ENCODE measurements at places on chromosomes 12 and 14.

DNA sequence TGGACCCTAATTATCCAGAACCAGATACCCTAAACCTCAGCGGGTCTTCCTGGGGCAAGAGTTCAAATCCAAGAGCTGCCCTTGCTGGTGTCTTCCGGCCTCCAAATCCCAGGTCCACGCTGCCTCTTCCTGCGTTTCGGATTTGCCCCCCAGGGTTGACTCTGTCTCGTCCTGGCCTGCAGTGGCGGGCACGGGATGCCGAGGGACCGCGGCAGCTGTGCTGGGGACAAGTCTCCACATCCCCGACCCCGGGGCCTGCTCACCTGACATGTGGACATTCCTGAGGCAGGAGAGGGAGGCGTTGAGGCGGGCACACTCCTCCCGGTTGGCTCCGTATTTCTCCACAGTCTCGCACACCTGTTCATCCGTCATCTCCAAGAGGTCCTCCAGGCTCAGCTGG, 113.6 kb downstream of the KSR2 start:
- DNase-seq: no peak

DNA sequence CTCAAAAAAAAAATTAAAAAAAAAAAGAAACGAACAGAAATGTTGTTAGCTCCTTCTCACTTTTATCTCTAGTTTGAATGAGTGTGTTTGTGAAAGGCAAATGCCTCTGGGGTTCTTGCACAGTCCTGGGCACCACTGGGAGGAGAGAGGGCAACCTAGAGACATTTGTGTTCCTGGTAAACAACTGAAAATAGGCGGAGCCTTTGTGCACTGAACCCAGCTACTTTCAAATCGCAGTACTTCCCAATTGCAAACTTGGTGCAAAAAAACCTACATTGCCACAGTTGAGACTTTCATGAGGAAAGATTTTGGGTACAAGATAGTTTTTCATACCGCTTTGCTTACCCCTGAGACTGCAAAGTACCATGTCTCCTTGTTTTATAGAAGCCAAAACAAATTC, 430.0 kb downstream of the ZFP36L1 start:
- DNase-seq: no peak

DNA sequence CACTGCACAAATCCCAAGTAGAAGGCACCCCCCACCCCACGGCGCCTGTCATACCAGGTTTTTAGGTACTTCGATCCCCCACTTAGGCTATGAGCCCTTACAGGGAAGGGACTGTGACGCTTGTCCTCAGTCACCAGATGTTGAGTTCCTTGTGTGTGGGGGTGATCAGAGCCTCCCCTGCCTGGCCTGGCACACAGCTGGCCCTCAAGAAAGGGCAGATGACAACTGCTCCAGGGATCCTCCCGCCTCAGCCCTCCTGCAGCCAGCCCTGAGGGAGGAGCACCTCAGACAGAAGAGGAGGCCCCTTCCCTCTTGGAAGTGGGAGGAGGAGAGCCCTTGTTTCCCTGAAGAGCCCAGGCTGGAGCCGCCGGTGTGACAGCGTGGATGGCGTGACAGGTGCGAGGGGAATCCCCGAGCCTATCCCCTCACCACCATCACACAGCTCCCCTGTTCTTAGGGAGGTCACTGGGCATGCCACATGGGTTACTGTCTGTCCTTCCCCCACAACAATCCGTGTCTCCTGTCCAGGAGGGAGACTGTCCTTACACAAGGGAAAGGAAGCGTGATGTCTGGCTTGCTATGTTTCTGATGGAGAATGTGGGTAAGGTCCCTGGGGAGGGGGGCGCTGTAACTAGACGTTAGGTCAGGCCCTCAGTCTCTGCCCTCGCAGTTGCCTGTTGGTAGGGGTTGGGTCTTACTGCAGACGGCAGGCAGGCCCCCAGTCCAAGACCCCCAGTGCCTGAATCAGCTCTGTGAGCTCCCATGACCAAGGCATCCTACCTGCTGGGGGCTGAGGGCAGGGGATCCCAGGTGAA, 31.4 kb downstream of the P2RX4 start:
- DNase-seq: no peak

DNA sequence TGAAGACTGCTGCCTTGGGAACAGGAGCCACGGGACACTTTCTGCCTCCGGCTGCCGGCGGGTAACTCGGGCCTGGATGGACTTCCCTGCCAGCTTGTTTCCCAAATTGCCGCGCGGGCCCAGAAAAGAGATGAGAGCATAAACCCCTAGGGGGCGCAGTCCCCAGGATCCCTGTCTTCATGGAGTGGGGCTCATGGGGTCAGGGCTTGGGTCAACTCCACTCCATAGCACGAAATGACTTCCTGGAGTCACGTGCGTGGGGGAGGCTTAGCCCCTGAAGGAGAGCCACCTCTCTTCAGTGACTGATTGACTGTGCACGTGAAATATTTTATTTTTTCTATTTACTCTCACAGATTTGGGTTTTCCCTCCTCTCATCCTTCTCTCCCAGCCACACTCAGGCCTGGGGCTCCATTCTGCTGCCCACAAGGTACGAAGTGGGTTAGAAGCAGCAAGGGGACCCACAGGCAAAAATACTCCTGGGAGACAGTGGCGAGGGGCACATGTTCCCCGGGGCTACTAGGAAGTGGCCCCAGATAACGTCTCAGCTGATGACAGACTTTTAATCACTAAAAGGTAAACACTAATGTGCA, 10.0 kb downstream of the PGF start:
- DNase-seq: peak; percentile 73

DNA sequence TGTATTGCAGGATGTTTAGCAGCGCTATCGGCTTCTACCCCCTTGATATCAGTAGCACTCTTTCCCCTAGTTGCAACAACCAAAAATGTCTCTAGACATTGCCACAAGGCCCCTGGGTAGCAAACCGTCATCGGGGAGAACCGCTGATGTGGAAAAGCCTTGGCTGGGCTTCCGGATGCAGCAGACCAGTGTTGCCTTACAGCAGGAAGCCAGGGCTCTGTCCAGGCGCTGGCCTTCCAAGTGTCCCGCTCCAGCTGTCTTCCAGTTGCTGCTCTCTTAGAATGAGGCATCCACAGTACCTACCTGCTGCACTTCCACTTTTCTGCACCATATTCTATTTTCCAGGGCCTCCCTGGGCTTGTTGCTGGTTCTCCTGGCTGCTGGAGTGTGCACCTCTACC, 22.6 kb upstream of the SLC10A1 start:
- no peak for DNase-seq

DNA sequence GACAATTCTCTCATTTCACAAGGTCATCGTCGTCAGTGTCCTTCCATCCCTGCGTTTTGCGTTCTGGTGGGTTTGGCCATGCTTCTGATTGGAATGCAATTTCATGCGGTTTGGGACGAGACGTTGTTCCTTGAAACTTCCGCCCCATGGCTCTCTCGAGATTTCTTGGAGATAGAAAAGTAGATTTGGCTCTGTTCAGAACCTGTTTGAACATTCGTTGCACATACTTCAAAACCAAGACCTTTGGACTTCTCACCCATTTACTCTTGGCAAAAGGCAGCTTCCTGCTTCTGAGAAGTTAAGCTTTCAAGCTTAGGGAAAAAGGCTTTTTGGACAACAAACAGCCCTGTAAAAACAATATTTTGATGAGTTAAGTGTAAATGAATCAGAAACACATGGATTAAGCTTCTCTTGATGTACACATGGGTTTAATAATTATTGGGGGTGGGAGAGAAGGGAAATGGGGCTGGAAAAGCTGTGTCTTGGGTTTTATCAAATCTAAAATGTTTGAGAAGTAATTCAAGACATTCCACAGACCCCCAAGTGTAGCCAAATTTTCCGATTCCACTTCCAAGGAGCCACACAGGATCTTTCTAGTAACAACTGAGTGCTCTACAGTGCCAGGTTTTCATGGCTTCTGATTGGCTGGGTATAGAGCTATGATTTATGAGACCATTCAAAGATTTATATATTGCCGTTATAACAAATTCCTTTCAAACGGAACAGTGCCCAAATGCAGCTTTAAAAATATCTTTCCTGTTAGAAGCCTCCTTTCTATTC, 467.2 kb downstream of the MED13L start:
- DNase-seq: no peak

GRCh38 chr14:24369463-24369862, 1.5 kb downstream of the NFATC4 start:
- DNase-seq: no peak

GRCh38 chr14:77000340-77001270, 27.9 kb downstream of the IRF2BPL start:
- peak; percentile 17 for DNase-seq

GRCh38 chr12:27424631-27425230, 21.8 kb upstream of the SMCO2 start:
- peak; percentile 64 for DNase-seq

GRCh38 chr12:113096675-113097461, 38.7 kb downstream of the RASAL1 start:
- no peak for DNase-seq

DNA sequence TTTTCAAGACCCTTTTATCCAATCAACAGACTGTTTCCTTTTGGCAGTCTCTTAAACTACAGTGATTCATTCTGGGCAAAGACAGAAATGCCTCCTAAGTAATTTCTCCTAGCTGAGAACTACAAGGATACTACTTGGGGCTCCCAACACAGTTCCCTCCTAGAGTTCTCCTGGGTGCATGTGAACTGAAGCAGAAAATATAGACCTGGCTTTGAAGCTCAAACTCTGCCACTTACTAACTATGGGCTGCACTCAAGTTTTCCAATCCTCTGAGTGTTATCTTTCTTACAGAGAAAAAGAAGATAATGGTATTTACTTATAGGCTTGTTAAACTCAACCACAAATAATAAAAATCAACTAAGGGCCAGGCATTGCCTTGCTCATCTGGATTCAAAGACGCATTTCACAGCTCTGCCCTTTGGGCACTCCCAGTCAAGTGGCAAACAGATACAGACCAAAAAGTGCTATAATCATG, 97.6 kb downstream of the EFCAB11 start:
- DNase-seq: peak; percentile 14

DNA sequence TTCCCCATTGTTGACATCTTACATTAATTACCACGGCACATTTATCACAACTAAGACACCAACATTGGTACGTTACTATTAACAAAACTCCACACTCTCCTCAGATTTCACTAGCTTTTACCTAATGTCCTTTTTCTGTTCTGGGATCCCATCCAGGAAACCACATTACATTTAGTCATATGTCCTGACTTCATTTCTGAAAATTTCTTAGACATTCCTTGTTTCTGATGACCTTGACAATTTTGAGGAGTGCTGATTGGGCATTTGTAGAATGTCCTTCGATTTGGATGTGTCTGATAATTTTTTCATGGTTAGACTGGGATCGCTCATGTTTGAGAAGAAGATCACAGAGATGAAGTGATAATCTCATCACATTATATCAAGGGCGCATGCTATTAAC, 34.6 kb upstream of the ACSM4 start:
- DNase-seq: peak; percentile 37

- DNase-seq: peak; percentile 55
Measured at GRCh38 chr14:67265131-67265530, 23.9 kb downstream of the PALS1 start.

- peak; percentile 69 for DNase-seq
Measured at GRCh38 chr14:70920608-70921007, 13.3 kb downstream of the PCNX1 start.

- peak; percentile 27 for DNase-seq
Measured at GRCh38 chr12:52925717-52926595, 21.1 kb upstream of the KRT8 start.

DNA sequence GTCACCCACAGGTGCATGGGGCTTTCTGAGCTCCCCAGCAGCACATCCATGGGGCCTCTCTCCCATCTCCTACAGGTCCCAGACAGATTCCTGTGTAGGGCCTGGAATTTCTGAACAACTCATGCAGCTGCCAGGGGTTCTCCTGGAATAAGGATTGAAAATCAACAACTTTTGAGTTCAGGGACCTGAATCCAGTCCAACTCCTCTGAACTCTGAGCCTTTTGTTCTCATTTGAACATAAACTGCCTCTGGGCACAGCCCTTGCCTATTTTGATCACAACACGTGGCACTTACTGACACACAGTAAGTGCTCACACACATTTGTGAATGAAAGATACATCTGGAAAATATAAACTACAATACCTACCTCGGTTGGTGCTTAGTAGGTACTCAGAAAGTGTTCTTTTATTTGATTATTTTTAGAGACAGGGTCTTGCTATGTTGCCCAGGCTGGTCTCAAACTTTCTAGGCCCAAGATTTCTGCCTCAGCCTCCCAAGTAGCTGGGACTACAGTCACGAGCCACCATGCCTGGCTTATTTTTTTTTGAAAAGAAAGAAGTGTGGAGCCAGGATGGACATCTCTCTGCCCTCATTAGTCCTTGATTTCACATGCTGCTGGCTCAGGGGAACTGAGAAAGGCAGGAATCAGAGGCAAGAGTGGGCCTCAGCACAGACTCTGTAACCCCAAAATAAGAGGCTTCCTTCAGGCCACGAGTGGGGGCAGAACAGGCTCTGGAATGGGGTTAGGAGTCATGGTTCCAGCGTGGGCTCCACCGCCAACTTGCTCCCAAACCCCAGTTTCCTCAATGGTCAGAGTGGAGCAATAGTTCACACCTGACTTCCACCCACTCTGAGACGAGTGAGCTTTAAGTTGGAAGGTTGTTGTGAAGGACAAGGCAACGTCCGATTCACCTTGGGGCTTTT, 27.0 kb downstream of the SYNE3 start:
- DNase-seq: no peak

DNA sequence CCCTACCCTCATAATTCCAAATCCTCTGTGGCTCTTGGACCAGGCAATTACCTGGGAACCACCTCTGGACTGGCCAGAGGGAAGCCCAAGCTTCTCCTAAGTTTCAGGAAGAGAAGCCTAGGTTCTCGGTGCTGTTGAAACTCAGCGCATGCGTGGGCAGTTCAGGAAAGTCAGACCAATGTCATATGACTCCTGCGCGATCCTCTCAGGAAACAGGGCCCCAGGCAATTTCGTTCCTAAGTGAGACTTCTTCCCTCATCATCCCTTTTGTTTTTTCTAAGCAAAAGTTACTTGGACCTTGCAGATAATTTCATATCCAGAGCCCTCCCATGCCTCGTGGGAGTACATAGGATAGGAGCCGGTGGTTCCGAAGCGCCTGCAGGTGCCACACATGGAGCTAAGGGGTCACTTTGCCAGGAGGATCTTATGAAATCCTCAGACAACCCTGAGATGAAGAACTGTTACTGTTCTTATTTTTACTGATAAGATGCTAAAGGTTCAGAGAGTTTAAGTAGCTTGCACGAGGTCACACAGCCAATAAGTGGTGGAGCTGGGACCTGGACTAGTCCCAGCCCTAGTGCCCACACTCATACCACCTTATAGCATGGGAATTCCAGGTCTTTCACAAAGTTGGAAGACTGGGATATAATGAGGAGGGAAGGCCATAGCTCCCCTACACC, 168.2 kb downstream of the ZFP36L1 start:
- no peak for DNase-seq

- no peak for DNase-seq
Measured at GRCh38 chr12:68138480-68138879, 21.1 kb downstream of the IFNG start.

All from ELR (cell line).